ENCODE measurements at places on chromosomes 11 and 22.

DNA sequence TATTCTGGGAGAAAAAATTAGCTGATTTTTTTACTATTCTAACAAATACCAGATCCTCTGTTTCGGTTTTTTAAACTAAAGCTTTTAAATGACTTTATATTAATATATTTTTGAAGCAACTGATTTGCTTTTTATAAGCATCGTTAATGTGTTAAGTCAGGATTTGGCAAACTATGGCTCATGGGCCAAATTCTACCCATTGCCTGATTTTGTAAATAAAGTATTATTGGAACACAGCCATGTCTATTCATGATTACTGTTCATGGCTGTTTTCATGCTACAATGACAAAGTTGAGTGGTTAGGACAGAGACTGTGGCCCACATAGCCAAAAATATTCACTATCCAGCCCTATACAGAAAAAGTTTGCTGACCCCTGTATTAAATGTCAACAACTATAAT is 29.6 kb downstream of the BTBD10 start:
- no peak for DNase-seq

DNA sequence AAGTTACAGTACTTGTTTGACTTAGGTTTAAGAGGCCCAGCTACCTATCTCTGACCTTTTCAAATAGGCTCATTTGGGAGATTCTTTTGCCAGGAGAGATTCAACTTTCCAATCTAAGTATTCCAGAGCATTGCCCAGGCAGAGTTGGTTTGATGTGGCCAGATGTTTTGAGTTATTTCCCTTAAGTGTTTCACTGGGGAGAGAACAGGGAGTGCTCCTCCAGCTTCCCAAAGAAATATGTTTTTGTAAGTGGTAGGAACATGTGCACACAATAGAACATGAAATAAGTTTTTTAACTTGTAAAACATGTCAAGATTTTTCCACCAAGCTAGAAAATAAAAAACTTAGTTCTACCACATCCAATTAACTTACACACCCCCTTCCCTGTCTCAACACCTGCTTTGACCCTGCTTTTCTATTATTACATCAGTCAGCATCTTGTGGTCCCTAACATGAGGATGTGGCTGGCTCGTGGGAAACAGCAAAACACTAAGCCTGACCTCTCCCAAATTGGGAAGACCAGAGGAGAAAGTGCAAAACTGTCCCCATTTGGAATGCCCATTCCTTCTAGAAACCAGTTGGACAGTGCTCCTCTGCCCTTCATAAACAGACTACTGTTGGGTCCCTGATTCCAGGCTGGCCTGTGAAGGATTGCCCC is 70.4 kb upstream of the RASSF10 start:
- no peak for DNase-seq

DNA sequence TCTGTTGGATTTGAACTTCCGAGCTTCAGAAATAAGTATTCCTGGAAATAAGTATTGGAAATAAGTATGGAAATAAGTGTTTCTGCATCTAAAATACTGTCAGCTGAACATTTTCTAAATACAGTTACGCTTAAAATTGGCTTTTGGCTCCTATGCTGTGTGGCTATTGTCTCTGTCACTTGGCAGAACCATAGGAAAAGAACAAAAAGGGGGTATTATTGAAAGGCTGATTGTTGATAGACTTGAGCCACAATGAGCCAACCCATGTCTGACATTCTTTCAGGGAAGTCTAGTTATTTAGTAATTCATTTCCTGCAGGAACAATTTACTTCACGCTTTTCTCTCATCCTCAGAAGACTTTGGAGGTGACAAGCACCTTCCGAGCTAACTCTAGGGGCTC is 32.5 kb upstream of the LARGE1 start:
- no peak for DNase-seq

DNA sequence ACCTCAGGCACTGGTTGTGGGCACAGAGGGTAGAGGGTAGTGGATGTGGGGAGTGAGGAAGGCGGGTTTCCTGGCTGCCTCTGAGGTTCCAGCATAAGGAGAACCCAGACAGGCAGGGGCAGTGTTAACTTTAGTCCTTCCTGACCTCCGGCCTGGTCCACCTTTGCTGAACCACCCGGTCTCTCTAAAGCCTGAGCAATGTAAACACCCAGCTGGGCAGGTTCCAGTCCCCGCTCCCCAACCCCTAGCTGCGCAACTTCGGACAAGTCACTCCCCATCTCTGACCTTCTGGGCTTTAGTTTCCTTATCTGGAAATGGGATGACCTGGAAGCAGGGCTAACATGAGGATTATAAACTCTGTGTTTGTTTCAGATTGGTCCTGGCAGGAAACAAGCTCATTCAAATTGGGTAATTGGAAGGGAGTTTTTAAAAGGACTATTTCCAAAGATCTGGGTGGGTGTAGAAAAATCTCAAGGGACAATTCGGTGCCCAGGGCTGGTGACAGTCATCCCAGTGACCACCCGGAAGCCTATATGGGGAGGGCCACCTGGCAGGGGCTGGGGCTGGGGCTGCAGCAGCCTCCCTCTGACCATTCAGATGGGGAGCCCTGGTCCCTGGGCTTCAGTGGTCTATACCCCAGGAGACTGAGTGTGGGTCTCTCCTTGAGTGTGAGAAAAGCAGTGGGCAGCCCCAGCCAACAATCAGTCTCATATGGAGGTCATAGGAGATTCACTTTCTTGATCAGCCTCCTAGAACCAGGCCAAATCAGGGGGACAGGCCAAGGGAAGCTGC is 108.3 kb upstream of the SYT13 start:
- no peak for DNase-seq

DNA sequence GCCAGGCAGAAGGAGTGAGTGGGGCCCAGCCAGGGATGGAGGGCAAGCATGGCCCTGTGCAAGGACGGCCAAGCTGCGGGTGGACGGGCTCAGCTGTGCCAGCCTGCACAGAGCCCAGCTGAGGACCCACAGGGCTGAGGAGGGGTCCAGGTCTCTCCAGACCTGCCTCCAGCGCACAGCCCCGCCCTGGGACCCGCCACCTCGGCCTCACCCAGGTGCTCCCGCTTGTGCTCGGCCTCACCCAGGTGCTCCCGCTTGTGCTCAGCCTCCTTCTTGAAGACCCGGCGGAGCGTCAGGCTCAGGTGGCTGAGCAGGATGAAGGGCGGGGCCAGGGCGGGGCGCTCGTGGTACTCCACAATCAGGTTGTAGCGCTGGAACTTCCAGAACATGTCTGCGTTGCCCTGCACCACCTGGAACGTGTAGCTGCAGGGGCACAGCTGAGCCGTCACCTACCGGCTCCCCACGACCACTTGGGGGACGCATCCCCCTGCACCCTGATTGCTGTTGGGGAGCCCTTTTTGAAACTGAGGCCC is 6.4 kb downstream of the TSSC4 start:
- DNase-seq, result no peak

GRCh38 chr11:73295996-73296318 is 12.1 kb upstream of the ARHGEF17 start:
- no peak for DNase-seq

DNA sequence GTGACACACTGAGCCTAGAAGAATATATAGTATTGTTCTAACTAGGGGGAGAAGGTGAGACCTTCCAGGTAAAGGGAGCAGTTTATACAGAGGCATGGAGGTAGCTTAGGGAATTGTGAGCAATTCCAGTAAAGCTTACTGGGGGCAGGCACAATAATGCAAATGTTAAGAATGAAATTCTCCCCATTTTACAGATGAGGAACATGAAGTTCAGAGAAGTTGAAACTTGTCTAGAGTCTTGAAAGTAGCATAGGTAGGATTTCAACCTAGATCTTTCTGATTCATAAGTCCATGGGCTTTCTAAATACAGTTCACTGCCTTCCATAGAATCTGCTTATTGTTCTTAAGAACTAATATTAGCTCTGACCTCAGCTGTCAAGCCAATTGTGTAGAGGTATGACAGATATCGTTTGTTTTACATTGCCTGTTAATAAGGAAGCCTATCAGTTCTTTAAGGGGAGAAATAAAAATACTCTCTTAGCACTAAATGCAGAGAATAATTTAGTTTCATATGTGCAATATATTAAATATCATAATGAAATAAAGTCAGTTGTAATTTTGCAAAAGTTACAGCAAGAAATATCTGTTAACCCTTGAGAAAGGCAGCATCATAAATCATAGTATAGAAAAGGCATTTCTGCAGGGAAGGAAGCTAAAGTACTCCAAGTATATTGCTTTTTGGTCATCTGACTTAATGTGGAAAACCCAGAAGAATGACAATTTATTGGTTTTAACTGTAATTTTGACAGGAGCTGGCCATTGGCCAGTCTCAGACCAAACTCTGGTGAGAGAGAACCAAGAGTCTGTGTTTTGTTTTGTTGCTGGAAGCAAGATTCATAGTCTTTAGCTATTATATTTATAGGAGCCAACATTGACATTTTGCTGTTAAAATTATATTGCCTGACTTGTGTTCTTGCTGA is 181.8 kb downstream of the UVRAG start:
- no peak for DNase-seq

DNA sequence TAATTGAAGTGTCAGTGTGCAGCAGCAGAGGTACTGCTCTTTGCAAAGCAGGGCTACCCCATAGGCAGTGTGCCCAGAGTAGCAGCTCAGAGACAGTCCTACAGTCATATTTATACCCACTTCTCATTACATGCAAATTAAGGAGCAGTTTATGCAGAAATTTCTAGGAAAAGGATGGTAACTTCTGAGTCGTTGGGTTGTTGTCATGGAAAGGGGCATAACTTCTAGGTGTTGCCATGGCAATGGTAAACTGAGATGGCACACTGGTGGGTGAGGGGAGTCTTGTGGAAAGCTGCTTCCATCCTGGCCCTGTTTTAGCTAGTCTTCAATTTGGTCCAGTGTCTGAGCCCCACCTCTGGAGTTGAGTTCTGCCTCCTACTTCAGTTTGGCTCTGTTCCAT is 77.4 kb downstream of the MN1 start:
- no peak for DNase-seq

DNA sequence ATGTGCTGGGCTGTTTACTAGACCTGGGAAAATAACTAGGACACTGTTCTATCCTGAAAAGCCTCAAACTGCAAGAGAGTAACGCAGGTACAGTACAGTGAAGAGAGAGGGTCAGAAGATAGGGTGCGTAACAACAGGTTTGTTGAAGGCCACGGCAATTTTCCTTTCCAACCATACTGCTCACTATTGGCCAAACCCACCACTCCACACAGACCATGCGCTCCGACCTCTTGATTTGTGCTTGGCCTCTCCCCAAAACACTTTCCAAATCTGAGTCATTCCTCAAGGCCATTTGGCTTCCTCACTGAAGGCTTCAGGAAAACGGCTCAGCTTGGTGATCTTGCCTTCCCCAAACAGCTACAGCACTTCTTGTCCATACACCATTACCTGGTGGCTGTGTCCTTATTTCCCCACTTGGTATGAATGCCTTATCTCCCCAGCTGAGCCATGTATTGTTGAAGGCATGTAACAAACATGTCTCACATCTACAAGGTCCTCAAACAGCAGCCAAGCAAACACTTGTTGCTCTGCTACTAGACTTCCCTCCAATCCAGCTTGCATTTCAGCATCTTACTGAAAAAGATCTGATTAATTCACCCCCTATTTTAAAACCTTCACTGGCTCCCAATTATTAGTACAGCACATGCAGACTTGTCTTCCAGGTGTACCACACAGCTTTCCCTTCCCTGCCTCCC is 40.9 kb downstream of the TCF20 start:
- no peak for DNase-seq

- no peak for DNase-seq
Observed at GRCh38 chr11:11669233-11669846, 47.5 kb upstream of the GALNT18 start.

- no peak for DNase-seq
Observed at GRCh38 chr11:120128392-120129119, 9.4 kb downstream of the TRIM29 start.

DNA sequence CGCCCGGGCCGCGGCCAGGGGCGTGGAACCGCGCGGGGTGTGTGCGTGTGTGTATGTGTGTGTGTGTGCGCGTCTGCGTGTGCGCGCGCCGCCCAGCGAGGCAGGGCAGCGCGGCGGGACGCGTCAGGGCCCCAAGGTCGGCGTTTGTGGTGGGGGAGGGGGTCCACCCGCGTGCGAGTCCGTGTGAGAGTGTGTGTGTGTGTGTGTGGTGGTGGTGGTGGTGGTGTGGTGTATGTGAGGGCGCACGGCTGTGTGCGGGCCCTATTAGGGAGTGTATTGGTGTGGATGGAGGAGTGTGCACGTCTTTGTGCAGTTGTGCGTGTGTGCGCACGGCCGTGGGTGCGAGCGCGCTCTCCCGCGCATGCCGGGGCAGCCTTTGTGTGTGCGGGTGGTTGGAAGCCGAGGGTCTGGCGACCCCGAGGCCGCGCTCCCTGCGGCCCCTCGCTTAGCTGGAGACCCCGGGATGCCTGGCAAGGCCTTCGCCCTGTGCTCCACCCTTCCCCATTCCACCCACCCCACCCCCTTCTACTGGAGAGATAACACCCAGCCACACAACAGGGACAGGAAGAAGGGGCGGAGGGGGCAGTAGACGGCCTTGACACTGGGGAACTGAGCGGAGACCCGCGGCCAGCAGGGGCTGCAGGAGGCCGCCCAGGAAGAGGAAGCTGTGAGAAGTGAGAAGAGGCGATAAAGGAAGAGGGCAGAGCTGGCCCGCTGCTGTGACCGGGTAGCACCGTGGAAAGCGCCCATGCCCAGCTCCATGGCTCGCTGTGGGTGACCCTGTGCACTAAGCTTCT is 528 bp upstream of the ARRB1 start:
- DNase-seq, result no peak

All from stimulated activated CD8-positive, alpha-beta memory T cell treated with anti-CD3 and anti-CD28 coated beads, Interleukin-7, amount 100 ng/mL, for 1 hour (primary cell).